ENCODE measurements at places on chromosomes 6 and 20.

DNA sequence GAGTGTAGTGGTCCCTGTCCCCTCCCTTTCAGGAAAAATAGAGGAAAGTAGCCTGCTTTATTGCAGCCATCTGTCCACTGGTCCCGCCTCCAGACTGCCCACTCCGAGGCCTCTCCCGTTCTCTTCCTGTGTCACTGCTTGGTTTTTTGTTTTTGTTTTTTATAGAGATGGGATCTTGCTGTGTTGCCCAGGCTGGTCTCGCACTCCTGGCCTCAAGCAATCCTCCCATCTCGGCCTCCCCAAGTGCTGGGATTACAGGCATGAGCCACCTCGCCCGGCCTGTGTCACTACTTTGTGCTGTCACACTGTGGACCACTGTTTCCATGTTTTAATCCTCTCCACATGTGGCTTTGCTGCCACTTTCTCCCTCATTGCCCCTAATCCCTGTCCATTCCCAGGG is 71.2 kb downstream of the ZBTB2 start:
- DNase-seq, result no peak

- no peak for DNase-seq
Observed at GRCh38 chr20:34977365-34978091, 21.9 kb downstream of the MYH7B start.

DNA sequence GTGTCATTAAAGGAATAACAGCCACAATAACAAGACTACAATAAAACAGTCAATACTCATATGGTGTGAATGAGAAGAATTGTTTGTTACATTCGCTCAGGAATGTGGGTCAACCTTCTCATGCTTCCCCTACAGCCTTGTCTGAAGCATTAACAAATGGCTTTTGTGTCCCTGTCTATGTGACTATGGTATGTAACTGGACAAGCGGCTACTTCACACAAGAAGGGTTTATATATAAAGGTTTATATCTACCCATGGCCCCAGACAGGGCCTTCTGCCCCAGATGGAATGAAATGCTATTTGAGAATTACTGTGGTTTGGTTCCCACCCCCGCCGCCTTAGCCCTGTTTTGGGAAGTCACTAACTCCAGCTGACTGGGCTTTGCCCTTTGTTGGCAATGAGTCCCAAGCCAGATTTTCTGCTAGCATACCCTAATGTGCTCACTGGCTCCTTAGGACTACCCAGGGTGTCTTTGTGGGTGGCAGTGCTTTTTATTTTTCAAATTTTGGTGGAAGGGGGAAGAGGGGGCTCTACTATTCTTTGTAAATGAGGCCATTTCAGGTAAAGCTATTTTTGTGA is 39.4 kb downstream of the TFAP2A start:
- DNase-seq, result no peak

DNA sequence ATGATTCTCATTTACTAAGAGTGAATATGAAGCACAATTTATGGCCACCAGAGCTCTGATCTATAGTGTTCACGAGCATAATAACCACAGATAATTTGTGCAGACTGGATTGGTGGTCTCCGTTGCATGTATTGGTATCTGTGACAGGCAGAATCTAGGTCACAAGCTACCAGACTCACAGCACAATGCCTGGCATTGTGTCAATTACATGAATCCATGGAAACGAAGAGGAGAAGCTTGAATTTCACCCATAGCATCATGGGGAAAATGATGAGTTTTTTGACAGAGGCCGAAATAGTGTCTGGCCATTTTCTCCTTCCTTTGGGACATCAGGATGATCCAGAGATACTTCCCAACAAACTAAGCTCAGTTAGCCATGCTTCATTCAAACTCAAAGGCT is 52.3 kb upstream of the TMEM170B start:
- DNase-seq, result no peak

- no peak for DNase-seq
Observed at GRCh38 chr6:33211666-33212422, 3.5 kb downstream of the RING1 start.

- DNase-seq, result no peak
Observed at GRCh38 chr6:111861431-111861885, 11.8 kb downstream of the FYN start.

DNA sequence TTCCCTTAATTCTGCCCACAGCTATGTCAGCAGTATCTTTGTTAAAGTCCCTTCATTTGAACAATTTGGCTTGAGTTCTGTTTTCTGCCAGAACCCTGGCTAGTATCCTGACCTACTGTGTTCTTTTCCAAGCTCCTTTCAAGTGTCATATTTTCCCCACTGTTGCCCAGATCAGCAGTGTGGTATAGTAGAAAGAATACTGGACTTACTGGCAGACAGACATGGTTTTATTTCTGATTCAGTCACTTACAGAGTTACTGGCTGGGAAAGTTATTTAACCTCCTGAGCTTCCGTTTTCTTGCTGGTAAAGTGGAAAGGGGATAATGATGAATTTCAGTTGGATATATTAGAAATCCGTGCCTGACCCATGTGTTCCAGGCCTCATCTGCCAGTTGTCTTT is 39.8 kb upstream of the RAB23 start:
- no peak for DNase-seq

- DNase-seq, result no peak
Observed at GRCh38 chr20:21554985-21555384, 41.1 kb upstream of the NKX2-2 start.

- no peak for DNase-seq
Observed at GRCh38 chr6:31355583-31355948, 1.4 kb downstream of the HLA-B start.

- DNase-seq, result no peak
Observed at GRCh38 chr6:125728739-125729138, 20.7 kb upstream of the HEY2 start.

DNA sequence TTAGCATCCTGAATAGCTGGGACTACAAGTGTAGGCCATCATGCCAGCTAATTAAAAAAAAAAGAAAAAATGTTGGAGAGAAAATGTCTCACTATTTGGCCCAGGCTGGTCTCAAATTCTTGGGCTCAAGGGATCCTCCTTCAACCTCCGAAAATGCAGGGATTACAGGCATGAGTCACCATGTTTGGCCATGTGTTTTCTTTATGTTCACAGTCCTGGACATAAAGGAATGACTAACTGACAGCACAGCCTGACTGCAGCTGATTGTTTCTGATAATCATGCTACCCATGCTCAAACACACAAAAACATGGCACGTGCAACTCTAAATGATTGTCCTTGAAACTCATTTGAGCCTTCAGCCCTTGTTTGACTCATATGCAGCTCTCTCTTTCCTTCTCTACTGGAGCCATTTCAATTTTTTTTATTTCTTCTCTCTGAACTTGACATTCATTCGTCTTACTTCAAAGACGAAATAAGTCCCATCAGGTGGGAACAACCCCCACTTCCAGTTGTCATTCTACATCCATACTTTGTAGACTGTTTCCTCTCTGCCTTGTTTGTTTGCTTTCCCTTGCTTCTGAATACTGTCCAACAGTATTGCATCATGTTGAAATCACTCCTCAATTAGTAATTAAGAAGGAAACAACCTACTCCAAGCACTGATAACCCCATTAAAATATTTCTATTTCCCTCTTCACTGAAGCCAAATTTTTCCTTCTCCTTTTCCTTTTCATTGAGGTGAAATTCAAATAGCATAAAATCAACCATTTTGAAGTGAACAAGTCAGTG is 413.0 kb downstream of the BMP2 start:
- DNase-seq, result no peak

DNA sequence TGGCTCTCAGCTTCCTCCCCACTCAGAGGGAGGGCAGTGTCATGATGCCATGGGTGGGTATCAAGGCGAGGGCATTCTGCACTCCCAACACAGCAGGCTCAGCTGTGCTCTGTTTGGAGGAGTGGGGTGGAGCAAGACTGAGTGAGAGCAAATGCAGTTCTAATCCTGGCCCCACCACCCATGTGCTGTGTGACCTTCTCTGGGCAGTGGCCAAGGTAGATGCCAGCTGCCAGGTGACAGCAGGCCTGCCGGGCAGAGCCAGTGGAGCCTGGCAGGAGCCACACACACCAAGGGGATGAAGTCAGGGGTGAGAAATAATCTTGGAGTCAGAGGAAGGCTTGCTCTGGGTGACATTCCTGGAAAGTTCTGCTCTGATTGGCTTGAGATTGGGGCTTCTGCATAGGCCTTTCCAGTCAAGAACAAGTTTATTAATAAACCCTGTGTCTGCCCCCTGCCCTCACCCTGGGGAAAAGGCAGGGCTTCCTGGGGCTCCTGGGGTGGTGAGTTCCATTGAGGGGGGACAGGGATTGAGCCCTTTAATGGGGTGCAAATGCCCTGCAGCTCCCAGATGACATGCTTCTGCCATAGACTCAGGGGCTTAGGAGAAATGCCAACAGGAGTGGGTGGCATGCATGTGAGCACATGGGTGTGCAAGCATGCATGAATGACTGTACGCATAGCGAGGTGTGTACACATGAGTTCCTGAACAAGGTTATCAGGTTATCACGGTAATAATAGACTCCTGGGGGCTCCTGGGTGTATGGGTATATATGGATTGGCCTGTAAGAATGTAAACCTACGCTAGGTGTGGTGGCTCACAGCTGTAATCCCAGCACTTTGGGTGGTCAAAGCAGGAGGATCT is 134.2 kb downstream of the MRPL14 start:
- DNase-seq, result no peak

- DNase-seq, result no peak
Observed at GRCh38 chr20:35551503-35551902, 9.6 kb downstream of the ERGIC3 start.

DNA sequence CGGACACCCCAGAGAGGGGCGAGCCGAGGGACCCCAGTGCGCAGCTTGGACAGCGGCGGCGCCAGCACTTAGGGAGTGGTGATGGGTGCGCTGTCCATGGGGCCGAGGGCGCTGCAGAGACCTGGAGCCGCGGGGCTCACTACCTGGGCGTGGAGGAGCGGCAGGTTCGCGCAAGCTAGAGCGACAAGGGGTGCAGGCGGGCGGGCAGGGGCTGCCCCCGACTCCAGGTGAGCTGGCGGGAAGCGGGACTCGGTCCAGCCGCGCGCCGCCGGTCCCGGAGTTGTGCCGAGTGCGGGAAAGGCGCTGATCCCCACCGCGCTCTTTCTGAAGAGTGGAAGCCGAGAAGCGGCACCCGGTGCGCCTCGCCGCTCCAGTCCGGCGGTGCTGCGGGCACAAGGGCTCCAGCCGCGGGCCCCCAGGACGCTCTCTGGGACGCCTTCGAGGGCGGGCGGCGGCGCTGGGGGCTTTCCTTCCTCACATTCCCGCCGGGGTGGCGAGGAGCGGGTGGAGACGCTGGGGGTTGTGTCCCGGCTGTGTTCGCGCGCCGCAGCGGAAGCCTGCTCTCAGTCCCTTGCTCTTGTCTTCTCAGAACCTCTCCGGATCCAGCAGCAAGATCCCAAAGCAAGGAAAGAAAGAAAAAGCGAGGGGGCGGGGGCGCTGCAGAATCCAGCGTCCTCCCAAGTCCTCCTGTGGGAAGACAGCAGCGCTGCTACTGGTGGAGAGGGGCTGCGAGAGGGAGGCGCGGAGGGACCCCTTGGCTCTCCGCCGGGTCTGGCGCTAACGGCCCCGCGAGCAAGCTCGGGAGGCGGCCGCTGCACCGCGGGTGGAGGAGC is at the start of gene B3GAT2:
TSS of gene B3GAT2 (minus strand) at position 610 of the 833 bp plus-strand sequence. CDS start 631 bp downstream, outside the sequence.
- DNase-seq, result no peak

DNA sequence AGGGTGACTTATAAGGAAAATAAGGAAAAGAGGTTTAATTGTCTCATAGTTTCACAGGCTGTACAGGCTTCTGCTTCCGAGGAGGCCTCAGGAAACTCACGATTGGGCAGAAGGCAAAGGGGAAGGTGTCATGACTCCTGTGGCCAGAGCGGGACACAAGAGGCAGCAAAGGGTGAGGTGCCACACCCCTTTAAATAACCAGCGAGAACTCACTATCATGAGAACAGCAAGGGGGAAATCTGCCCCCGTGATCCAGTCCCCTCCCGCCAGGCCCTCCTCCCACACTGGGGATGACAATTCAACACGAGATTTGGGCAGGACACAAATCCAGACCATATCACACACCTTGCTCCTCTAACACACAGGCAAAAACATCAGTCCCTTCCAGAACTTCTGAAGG is 254.0 kb downstream of the DLL1 start:
- no peak for DNase-seq

- DNase-seq, result no peak
Observed at GRCh38 chr20:23125159-23125558, 39.0 kb upstream of the CD93 start.

DNA sequence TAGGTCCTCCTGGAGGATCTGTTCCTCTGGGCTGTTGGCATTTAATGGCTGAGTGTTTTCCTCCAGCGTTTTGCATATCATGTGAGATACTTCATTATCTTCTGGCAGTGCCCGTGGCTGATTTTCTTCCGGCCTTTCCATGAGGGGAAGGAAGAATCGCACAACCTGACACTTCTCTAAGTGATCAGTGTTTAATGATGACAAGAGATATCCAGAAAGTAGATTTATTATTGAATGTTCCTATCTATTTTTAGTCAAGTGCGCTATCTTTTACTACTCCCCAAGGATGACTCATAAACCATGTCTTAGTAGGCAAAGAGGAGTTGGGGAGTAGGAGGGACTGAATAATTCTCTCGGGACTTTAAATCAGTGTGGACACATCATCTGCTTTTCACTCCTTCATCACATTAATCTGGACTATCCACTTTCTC is 149.7 kb downstream of the PLCB4 start:
- DNase-seq, result no peak

DNA sequence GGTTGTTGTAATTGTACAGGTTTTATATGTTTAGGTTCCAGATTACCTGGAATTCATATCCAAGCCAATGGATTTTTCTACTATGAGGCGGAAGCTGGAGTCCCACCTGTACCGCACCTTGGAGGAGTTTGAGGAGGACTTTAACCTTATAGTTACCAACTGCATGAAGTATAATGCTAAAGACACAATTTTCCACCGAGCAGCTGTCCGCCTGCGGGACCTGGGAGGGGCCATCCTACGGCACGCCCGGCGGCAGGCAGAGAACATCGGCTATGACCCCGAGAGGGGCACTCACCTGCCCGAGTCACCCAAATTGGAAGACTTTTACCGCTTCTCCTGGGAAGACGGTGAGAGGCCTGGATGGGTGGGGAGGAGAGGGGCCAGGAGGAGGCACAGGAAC is 13.6 kb downstream of the BRPF3 start:
- no peak for DNase-seq

- DNase-seq, result no peak
Observed at GRCh38 chr6:23601811-23602345, 524.1 kb upstream of the NRSN1 start.

GRCh38 chr6:163947276-163947675 is 532.8 kb downstream of the QKI start:
- no peak for DNase-seq

GRCh38 chr6:113903666-113904330 is 46.7 kb downstream of the MARCKS start:
- DNase-seq, result no peak

- peak; percentile 45 for DNase-seq
Observed at GRCh38 chr20:33994222-33994913, 657 bp downstream of the RALY start.

DNA sequence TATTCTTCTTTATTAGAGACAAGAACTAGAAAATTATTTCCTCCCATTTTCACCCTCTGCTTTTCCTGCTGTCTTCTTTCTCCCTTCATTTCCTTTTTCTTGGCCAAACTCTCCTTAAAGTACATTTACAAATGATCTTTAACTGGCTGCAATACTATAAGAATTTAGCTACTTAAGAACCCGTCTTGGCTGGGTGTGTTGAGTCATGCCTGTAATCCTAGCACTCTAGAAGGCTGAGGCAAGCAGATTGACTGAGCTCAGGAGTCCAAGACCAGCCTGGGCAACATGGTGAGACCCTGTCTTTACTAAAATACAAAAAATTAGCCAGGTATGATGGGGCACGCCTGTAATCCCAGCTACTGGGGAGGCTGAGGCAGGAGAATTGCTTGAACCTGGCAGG is 39.3 kb upstream of the SRPK1 start:
- no peak for DNase-seq

- no peak for DNase-seq
Observed at GRCh38 chr6:70045413-70045812, 179.1 kb downstream of the COL19A1 start.

- DNase-seq, result peak; percentile 54
Observed at GRCh38 chr20:45300961-45301360, 5.7 kb upstream of the RBPJL start.
